HFFc6 (cell line): ENCODE measurements at places on chromosomes 3 and 15. TPM values are rescaled to one million over a fixed set of nuclear protein-coding genes. Genes with fewer than 3 reads are reported as not detected.

DNA sequence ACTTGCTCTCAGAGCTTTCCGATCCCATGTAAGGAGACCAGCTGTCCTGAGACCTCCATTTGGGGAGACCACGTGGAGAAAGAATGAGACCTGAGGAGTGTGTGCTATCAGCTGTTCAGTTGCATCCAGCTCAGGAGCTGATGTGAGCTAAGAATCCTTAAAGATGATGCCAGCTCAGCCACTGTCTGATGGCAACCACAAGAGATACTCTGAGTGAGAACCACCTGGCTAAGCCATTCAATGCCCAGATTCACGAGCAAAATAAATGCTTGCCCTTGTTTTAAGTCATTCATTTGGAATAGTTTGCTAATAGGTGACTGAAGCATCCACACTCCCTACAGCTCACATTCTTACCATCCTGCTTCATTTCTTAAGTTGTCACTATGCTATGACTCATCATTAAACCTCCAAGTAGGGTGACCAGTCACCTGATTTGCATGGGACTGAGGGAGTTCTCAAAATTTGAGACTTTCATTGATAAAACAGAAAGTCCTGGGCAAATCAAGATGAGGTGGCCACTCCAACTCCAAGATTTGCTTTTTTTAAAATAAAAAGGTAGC lies 56.4 kb downstream of the SPTSSB start:
- no peak for DNase-seq

- DNase-seq: no peak
Observed at GRCh38 chr3:172270557-172271166, 177.6 kb downstream of the GHSR start.

DNA sequence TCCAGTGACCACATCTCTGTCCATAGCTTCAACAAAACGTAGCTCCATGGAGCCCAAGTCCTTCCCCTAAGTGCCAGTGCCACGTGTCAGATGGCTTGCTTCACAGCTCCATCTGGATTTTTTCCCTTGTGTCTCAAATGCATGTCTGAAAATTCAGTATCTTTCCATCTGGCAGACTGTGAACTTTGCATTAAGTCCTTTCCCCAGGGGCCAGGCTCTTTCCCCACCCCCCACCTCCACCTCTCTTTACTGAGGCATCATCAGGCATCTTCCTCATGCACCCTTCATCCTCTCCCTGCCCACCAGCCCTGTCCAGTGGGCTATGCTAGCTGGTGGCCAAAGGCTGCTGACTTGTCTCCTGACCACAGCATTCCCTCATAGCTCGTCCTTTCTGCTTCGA lies 53.7 kb downstream of the PDIA5 start:
- no peak for DNase-seq

DNA sequence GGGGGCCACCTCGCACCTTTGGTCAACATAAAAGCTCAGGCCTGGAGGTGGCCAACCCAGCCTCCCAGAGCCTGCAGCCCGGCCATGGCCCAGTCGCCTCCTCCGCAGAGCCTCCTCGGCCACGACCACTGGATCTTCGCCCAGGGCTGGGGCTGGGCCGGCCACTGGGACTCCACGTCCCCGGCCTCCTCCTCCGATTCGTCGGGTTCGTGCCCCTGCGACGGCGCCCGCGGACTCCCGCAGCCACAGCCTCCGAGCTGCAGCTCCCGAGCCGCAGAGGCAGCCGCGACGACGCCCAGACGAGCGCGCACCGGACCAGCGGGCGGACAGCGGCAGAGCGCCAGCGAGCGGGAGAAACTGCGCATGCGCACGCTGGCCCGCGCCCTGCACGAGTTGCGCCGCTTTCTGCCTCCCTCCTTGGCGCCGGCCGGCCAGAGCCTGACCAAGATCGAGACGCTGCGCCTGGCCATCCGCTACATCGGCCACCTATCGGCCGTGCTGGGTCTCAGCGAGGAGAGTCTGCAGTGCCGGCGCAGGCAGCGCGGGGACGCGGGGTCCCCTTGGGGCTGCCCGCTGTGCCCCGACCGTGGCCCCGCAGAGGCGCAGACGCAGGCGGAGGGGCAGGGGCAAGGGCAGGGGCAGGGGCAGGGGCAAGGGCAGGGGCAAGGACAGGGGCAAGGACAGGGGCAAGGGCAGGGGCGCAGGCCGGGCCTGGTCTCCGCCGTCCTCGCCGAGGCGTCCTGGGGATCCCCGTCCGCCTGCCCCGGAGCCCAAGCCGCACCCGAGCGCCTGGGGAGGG lies at the start of gene MESP2:
Gene MESP2 (plus strand): TSS at position 59 of the 799 bp plus-strand sequence. CDS start 26 bp downstream, at position 85.
- peak; percentile 77 for DNase-seq

GRCh38 chr3:150720444-150720843 lies 16.7 kb upstream of the ERICH6 start:
- DNase-seq: no peak

DNA sequence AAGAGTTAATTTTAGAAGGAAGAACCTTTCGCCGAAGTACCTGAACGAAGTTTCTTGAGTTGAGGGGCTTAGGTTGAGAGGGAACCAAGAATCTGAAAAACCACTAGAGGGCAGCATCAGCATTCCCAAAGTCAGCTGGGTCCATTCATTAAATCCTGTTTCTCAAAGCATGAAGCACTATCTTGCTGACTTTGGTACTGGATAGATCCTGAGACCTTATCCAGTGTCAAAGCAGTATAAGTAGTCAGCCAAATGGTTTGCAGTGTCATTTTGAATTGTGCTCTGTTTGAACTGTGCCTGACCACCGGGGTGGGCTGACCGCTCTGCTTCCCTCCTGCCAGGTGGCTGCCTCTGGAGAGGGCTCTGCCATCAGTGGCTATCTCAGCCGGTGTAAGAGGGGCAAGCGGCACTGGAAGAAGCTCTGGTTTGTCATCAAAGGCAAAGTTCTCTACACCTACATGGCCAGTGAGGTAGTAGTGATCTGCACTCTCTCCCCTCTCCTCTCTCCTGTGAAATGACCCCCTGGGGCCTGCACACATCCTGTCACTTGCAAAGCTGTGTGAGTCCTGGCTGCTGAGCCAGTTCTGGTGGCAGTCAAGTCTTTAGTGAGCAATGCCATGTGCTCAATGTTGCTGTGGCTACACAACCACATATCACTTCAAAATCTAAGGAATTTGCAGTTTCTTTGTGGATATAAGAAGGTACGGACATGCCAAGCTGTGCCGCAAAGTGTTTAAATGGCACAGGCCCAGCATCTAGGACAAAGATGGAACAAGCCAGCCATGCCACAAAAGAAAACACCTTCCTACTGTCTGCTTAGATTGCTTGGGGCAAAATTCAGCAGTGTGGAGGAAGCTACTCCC lies 21.4 kb upstream of the NR2C2 start:
- DNase-seq: peak; percentile 58

DNA sequence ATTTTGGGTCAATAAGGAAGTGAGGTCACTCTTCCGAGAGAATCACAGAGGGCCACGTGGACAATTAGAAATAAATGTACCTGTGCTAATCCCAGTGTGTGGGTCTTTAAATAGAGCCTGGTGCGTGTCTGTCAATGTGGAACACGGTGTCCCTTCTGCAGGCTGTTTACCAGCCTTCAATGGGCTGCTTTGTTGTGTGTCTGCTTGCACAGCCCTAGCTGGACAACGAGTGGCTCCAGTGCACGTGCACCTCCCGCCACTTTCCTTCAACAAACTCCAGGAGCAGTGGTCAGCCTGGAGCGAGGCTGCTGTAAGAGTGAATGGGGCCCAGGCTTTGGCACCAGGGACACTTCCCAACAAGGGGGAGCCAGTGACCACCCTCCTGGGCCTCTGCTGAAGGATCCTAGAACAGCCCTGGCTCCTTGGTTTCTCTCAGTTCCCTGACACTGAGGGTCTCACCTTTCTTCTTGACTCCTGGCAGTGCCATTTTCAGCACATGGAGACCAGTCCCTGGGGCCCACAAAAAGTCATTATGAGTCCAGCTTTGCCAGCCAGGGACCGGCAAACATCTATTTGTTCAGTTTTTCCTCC lies 76.1 kb downstream of the ISG20 start:
- DNase-seq: no peak

DNA sequence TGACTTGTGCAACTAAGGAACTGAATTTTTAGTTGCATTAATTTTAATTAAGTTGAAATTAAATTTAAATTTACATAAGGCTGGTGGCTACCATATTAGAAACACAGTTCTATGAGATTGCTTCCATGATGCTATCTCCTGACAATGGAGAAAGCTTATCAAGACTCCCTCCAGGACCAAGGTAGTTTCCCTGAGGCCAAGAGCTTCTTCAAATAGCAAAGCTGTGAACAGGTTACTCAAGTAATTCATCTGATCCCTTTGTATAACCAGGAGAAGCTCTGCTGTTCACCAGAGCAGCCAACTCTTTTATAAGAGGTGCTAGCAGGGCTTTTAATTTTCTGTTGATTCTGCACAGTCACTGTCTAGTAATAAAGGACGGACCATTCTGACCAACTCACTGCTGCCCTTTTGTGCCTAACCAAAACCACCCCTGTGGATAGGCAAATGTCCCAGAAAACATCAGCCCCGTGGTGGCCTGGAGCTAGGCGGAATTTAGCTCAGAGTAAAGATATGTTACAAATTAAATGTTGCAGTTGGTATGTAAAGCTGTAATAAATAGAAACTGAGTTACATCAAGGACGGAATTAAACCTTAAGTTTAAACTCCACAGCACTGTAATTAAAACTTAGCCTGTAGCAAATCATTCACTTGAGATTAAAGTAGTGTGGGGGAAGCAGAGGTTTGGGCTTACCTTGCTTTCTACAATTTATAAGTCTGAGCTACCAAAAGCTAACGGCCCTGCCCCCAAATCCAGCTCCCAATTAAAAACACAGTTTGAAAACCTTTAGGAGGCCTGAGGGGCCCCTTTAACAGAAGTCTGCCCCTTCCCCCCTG lies 55.6 kb upstream of the LRTM1 start:
- no peak for DNase-seq

- peak; percentile 75 for DNase-seq
Observed at GRCh38 chr3:45273681-45274515, 47.8 kb upstream of the TMEM158 start.

GRCh38 chr3:157070678-157070999 lies 89.3 kb downstream of the CCNL1 start:
- no peak for DNase-seq

DNA sequence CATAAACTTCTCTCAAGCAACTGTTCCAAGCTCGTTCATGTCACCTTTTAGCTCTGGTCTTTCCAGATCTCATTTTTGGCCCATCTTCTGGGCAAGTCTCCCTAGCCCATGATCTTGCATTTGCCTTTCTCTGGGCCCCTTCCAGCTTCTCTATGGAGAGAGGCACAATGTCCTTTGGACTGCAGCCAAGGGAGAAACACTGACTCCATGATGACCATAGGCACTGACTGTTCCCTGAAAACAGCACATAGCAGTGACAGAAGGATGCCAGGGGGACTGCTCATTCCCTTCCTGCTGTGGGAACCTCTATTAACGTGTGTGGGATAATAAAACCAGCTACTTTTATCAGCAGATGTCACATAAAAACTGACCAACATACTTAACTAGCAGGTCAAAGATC lies 60.3 kb downstream of the STRIT1 start:
- DNase-seq: peak; percentile 88

FEZF2 gene
- not detected in 3 replicates for total RNA-seq

SIAH2 gene
- total RNA-seq: 15.2 to 19.7 TPM (median 15.4 TPM) in 3 replicates

IL5RA gene
- total RNA-seq: not detected in 3 replicates

PRR20G gene
- total RNA-seq: not detected in 3 replicates
